GOT3 (cell line): ENCODE measurements at places on chromosomes 13 and 19.

GRCh38 chr13:43444081-43444480 is 342.7 kb downstream of the ENOX1 start:
- DNase-seq: no peak

GRCh38 chr13:58666331-58666730 is 1034.8 kb downstream of the PCDH17 start:
- no peak for DNase-seq

GRCh38 chr13:106709522-106709921 is 141.6 kb upstream of the ARGLU1 start:
- DNase-seq: no peak

DNA sequence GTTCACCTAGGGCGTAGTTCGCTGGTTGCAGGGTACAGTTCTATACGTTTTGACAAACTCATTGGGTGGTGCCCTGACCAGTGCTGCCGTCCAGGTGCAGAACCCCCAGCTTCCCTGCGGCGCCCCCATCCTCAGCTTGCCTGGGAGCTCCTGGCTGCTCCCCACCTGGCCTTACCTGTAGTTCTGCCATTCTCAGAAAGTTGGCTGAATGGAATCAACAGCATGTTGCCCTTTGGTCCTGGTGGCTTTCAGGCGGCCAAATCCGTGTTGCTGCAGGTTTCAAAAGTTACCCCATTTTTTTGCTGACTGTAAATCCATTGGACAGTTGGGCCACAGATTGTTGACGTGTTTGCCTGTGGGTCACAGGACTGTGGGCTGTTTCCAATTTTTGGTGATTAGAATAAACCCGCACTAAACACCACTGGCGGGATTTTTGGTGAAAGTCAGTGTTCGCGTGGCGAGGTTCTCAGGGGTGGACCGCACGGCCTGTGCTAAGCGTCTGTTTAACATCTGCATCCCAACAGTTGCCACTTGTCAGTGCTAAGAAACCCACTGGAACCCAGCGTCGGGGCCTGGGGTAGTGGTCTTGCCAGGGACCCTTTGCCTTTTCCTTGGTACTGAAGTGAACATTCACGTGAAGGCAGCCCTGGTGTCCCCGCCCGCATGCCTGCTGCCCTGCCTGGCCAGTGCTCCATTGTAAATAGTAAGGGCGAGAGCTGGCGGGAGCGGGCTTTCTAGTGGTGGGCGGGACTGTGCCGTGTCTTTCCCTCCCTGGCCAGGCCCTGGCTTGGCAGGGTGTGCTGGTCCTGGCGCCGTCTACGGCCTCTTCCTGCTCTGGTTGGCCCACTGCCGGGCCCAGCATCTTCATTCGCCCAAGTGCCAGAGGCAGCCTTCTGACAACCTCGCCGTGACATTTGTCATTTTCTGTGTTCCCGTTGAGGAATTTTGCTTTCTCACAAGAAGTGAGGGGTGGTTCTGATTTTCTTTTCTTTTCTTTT is 3.3 kb downstream of the DOT1L start:
- no peak for DNase-seq

GRCh38 chr13:59210543-59210942 is 953.2 kb downstream of the DIAPH3 start:
- no peak for DNase-seq

GRCh38 chr13:67966065-67966464 is 735.9 kb upstream of the PCDH9 start:
- DNase-seq: no peak

DNA sequence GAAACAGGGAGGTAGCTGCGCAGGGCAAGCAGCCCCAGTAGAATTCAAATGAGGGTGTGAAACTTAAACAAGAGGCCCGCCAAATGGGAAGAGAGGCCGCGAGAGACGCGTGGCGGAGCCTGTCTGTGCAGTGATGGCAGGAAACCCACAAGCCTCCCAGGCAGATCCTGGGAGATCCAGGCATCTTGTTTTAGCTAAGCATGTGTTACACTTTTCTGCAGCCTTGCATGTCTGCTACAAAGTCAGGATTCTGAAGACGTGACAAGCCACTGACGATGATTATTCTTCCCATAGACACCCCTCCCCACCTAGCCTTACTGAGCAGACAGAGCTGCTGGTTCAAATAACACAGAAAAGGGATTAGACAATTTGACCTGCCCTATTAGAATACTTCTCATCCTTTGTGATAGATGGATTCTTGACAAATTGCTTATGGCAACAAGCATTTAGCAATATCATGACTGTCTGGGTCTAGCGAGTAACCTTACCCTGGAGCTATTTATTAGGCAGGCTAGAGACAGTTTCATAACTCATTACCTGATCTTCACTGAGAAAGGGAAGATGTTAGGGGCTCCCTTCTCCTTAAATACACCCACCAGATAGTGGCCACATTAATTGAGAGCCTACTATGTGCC is 185.2 kb upstream of the IRS2 start:
- no peak for DNase-seq

DNA sequence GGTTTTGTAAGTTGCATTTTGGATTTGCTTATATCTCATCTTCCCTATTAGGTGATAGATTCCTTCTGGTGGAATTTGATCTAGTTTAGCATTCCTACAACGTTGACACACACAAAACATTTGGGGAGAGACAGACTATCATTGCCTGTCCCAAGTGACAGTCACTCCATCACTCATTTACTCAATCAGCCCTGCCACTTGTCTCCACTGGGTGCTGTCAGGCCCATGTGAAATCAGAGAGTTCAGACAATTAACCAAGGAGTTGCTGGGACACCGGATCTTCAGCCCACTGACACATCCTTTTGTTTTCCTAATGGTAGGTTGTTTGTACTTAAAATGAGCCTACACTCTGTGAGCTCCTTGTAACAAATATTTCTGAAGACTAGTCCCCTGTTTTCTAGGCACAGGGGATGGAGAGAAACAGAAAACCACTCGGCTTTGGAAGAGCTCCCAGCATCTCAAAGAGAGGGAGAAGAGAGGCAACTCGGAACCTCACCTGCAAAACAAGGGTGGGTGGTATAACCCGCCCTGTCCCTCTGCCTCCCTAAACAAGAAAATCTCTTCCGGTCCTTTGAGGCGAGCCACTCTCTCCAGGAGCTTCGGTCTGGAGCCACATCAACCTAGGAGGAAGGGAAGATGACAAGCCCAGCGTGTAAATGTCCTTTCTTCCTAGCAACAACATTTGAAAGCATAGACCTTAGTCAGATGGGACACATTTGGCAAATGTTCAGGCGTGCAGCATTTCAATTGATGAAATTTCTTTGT is 440.9 kb upstream of the KLF12 start:
- DNase-seq: no peak

DNA sequence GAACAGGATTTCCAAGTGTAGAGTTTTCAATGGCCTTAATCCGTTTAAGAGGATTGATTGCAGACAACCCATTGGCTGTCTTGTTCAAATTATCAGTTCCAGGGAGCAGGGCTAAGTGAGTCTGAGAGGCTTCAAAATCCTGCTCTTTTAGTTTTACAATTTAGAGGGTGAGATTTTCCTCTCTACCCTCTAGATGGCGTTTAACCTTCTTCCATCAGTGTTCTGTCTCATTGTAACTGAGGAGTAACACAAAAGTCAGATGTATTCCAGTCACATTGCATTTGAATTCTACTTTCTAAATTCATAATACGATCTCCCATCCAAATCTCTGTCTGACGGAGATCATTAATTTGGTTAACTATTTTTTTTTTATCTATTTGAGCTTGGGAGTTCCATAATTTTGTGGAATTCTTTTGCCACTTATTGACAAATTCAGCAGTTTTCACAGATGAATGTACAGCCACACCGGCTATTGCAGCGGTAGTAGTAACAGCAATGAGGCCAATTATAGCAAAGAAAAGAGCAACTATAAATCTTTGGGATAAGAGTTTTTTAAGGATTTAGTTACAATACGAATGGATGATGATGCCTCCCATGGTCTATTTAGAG is 7.8 kb upstream of the C19orf84 start:
- DNase-seq: no peak

DNA sequence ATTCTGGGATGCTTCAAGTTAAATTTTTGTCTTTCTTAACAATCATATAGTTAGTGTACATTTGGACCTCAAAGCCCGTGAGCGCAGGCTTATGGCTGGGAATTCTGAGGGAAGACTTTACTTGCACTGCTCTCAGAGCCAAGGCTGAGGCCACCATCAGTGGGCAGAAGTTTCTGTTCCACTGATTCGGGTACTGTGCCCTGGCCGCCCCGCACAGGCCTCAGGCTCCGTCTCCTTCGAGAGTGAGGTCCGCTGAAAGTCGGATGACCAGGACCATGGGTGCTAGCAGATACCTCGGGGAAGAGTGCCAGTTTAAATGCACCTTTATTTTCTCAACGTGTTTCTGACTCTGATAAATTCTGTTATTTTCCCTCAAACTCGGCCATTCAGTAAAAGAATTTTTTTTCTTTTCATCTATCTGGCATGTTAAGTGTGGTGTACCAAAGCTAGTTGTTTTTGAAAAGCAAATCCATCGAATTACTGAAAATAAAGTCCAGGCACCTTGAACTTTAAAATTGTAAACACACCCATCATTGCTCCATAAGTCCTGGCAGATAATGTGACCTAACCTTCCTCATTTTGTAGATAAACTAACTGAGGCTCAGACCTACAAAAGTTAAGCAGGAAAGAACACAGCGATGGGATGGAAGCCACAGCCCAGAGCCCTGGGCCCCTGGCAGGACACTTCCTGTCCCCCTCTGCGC is 126.7 kb downstream of the SOX1 start:
- no peak for DNase-seq

DNA sequence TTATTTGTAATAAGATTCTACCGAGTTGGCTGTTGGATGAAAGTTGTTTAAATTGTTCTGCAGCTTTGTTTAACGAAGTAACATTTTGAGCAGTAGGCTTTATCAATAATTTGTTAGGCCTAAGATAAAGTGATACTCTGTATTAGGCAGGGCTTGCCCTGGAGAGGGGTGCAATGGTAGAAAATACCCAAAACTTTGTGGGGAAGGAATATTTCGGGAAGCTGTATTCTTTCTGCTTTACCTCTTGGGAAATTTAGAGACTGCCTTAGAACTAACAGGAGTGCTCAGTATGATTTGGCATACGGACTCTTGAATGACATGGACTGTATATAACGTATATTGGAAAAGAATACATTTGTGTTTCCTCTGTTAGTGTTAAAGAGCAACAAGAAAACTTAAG is 2.5 kb downstream of the PDS5B start:
- DNase-seq: no peak

DNA sequence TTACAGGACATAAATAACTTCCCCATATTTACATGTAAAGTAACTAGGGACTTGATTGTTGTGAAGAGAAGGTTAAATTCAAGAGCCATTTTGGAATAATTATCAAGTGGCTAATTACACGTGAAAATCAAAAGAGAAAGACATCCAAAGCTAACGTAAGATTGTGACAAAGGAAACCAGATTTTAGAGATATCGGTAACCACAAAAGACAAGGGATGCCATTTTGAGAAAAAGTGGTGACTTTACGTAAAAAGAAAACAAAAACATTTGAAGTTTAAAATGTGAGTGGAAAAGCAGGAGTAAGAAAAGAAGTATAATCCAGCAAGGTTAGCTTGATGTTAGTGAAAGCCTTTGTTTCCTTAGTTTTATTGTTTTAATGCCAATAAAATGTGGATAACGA is 10.9 kb upstream of the VWA8 start:
- no peak for DNase-seq

DNA sequence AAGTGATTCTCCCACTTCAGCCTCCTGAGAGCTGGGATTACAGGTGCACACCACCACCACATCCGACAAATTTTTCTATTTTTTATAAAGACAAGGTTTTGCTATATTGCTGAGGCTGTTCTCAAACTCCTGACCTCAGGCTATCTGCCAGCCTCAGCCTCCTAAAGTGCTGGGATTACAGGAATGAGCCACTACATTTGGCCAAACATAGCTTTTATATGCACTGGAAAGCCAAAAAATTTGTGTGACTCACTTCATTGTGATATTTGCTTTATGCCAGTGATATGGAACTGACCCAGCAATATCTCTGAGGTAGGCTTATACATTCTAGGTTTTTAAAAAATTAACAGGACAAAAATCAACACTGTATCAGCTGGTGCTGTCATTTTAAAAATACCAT is 26.8 kb upstream of the ACOD1 start:
- no peak for DNase-seq

DNA sequence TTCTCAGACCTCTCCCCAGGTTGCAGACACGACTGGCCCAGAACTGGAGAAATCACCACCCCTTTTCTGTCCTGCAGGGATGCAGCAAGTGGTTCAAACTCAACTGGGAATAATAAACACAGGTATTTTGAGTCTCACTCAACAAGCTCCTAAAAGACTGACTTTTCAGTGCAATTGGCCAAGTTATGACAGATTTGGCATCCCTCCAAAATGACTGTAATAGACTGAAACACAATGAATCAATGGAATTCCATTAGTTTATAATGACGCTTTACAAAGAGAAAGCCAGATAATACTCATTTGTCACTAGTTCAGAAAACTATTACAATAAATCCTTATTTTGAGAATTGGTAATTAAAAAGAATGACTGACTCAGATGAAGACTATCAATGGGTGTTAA is 38.1 kb downstream of the MIPEP start:
- no peak for DNase-seq

DNA sequence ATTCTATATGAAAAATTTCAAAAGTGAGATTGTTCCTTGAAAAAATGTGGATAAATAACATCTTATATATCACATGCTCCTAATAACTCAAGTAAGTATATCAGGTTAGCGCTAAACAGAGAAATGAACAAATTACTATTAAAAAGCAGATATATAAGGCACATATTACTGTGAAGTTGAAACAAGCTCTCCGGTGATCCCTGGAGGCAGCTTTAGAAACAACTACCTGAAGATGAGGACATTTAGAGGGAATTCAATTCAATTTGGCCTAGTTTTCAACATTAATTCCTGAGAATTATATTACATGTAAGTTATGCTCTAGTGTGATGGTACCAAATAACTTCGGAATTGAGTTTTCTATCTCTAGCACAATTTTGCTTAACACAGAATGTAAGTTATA is 1373.6 kb upstream of the SPRY2 start:
- DNase-seq: no peak

GRCh38 chr13:110523180-110523579 is 38.3 kb downstream of the RAB20 start:
- no peak for DNase-seq
